ENCODE measurements at places on chromosomes 16 and 17. TPM values are rescaled to one million over a fixed set of nuclear protein-coding genes. Genes with fewer than 3 reads are reported as not detected.
A peak's percentile ranks its signal among the peaks of the same experiment; 100 is the strongest.

- no peak overlapping the region for H3K4me3 ChIP-seq
- peaks cover 11% of the 10 kb centered on the region for H3K4me1 ChIP-seq
- H3K27me3 ChIP-seq = no peaks in the 10 kb centered on the region
- DNase-seq = no peak
Measured at GRCh38 chr16:16014329-16015224, 65.2 kb downstream of the ABCC1 start.

GRCh38 chr16:69150146-69150865, 17.9 kb downstream of the UTP4 start:
- H3K27me3 ChIP-seq = no peaks in the 10 kb centered on the region
- peak; percentile 60 for DNase-seq
- H3K4me1 ChIP-seq = no peaks in the 10 kb centered on the region
- H3K36me3 ChIP-seq = peaks cover 45% of the 10 kb centered on the region
- no peak overlapping the region for H3K4me3 ChIP-seq

DNA sequence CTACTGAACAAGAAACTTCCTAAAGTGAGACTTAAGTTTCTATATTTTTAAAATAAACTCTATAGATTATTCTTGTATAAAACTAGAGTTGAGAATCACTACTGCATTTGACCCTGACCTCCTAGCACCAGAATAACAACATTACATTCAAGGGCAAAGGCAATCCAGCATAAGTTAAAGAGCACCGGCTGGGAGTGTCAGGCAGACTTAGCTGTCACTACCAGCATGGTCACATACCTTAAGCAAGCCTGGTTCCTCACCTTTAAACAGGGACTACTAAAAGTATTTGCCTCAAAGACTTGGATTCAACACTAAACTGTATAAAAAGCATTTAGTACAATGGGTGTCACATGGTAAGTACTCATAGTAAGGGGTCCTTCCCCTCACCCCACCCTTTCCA, 90.4 kb downstream of the SSH2 start:
- DNase-seq = no peak
- no peak overlapping the region for H3K4me3 ChIP-seq
- H3K27ac ChIP-seq = no peak overlapping the region
- H3K27me3 ChIP-seq = no peaks in the 10 kb centered on the region
- H3K4me1 ChIP-seq = no peaks in the 10 kb centered on the region
- H3K36me3 ChIP-seq = no peaks in the 10 kb centered on the region

- no peaks in the 10 kb centered on the region for H3K27me3 ChIP-seq
- H3K4me3 ChIP-seq = no peak overlapping the region
- DNase-seq = no peak
- no peaks in the 10 kb centered on the region for H3K36me3 ChIP-seq
Measured at GRCh38 chr16:62977876-62978275, 941.6 kb upstream of the CDH8 start.

DNA sequence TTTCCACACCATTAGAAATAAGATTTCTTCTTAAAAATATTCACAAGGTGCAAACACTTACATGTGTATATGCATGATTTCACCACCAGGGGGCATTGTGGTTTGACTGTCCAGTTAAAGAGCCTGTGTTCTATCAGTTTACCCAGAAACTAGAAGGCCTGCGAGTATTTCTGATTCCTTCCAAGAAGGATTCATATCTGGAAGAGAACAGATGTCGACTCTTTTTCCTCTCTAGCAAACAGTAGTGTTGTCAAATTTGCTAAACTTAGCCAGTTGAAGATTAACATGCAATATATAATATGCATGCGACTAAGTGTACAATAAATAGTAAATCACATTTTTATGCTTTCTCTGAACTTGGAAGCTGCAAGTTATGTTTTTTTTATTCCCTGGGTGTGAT, 404.1 kb downstream of the WWOX start:
- DNase-seq = peak; percentile 52
- no peak overlapping the region for H3K4me3 ChIP-seq
- H3K27ac ChIP-seq = no peak overlapping the region
- H3K27me3 ChIP-seq = no peaks in the 10 kb centered on the region

DNA sequence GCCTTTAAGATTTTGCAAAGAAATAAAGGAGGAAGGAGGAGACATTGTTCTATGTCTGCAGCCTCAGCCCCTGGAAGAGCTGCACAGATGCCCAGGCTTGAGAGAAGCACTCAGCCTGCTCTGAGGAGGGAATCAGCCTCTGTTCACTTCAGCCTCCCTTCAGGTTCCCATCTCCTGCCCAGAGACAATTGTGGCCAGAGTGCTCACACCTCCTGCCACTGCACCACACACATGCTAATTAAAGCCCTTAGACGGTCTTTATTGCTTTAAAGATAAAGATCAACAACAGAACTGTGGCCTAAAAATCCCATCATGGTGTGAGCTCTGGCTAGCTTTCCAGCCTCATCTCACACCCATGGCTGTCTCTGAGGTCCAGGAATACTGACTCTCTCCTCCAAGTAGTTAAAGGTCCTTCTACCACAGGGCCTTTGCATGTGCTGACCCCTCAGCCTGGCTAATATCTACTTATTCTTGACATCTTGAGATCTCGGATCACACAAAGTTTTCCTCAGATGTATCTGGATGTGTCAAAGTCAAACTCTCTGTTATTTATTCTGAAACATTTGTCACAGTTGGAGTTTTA, 33.8 kb downstream of the CHD9NB start:
- H3K4me3 ChIP-seq = no peak overlapping the region
- H3K36me3 ChIP-seq = no peaks in the 10 kb centered on the region
- H3K4me1 ChIP-seq = peaks cover under 1% of the 10 kb centered on the region
- H3K27ac ChIP-seq = no peak overlapping the region
- peaks cover 6% of the 10 kb centered on the region for H3K27me3 ChIP-seq

DNA sequence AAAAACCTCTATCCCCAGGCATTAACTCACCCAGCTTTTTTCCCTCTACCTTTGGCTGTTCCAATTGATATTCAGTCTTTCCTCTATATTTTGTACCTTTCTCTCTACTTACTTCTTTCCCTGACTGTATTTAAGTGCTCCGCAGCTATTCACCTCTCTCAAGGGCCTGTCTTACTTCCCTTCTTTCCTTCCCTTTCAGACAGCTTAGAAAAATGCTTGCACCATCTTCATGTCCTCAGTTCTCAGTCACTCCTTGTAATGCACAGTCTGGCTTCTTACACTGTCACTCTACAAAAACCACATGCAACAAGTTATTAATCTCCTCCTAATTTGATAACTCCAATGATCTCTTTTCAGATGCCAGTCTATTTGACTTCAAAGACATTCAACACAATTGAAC, 163.4 kb downstream of the PHKB start:
- H3K4me3 ChIP-seq = no peak overlapping the region
- H3K4me1 ChIP-seq = peaks cover 3% of the 10 kb centered on the region
- no peak overlapping the region for H3K27ac ChIP-seq

- peak; percentile 83 for DNase-seq
- no peaks in the 10 kb centered on the region for H3K27me3 ChIP-seq
- H3K4me3 ChIP-seq = peak overlapping the region; percentile 96
- peaks cover 59% of the 10 kb centered on the region for H3K4me1 ChIP-seq
- peak overlapping the region; percentile 98 for H3K27ac ChIP-seq
Measured at GRCh38 chr17:76268015-76268749, 3.0 kb downstream of the UBALD2 start.

- DNase-seq = no peak
- H3K4me3 ChIP-seq = no peak overlapping the region
- H3K4me1 ChIP-seq = no peaks in the 10 kb centered on the region
- no peaks in the 10 kb centered on the region for H3K27me3 ChIP-seq
- no peaks in the 10 kb centered on the region for H3K36me3 ChIP-seq
- H3K27ac ChIP-seq = no peak overlapping the region
Measured at GRCh38 chr16:89633064-89633631, 19.7 kb downstream of the DPEP1 start.

DNA sequence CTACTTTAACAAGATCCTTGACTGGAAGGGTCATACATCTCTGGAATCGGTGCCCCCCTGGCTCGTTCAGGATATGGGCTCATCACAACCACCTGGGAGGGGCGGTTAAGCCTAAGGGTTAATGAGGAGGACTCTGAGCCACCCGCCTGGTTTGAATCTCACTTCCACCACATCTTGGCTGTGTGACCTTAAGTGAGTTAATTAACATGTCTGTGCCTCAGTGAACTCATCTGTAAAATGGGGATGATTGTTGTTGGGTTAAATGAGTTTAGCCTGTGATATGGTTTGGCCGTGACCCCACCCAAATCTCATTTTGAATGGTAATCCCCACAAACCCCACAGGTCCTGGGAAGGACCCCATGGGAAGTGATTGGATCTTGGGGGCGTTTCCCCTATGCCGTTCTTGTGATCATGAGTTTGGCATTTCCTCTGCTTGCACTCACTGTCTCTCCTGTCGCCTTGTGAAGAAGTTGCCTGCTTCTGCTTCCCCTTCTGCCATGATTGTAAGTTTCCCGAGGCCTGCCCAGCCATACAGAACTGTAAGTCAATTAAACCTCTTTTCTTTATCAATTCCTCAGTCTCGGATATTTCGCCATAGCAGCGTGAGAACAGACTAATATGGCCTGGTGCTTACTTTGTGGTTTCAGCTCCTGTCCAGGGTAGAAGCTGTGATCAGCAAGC, 214.0 kb upstream of the CIBAR2 start:
- DNase-seq = no peak
- no peak overlapping the region for H3K27ac ChIP-seq
- H3K36me3 ChIP-seq = no peaks in the 10 kb centered on the region

- peaks cover 5% of the 10 kb centered on the region for H3K4me1 ChIP-seq
- peaks cover 3% of the 10 kb centered on the region for H3K27me3 ChIP-seq
- no peak overlapping the region for H3K4me3 ChIP-seq
- DNase-seq = no peak
Measured at GRCh38 chr17:13569398-13570123, 32.2 kb downstream of the HS3ST3A1 start.

DNA sequence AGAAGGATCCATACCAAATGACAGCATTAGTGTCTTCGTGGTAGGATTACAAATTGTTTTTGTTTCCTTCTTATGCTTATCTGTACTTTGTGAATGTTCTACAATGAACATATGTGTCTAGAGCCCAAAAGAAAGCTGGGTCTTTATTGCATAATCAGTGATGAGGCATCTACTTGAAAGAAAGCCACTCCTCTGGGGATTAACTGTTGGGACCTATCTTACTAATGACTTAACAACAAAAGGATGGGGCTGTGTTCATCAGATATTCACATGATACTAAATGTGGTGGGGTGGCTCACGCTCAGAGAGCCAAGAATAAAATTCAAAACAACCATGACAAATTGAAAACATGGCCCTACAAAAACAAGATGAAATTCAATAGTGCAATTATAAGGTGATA, 160.2 kb downstream of the RGS9 start:
- H3K4me3 ChIP-seq = no peak overlapping the region
- DNase-seq = no peak
- H3K27ac ChIP-seq = no peak overlapping the region
- H3K36me3 ChIP-seq = no peaks in the 10 kb centered on the region
- H3K4me1 ChIP-seq = no peaks in the 10 kb centered on the region
- H3K27me3 ChIP-seq = peaks cover 15% of the 10 kb centered on the region

DNA sequence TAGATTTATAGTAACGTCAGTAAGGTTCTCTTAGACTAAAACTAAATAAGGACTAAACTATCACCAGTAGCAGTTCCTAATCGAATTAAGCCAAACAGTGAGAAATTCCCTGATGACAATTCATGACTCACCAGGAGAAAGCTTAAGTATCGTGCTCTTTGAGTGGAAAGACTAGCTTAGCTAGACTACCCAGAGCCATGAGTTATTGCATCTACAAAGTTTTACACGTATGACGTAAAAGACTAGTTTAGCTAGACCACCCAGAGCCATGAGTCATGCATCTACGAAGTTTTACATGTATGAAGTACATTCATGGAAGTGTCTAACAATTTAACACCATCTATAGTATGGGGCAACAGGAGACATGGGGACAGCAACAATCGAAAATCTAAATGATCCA, 36.6 kb downstream of the UBE2G1 start:
- no peak overlapping the region for H3K4me3 ChIP-seq
- DNase-seq = no peak
- peaks cover 41% of the 10 kb centered on the region for H3K36me3 ChIP-seq
- H3K27ac ChIP-seq = no peak overlapping the region
- peaks cover 28% of the 10 kb centered on the region for H3K4me1 ChIP-seq

DNA sequence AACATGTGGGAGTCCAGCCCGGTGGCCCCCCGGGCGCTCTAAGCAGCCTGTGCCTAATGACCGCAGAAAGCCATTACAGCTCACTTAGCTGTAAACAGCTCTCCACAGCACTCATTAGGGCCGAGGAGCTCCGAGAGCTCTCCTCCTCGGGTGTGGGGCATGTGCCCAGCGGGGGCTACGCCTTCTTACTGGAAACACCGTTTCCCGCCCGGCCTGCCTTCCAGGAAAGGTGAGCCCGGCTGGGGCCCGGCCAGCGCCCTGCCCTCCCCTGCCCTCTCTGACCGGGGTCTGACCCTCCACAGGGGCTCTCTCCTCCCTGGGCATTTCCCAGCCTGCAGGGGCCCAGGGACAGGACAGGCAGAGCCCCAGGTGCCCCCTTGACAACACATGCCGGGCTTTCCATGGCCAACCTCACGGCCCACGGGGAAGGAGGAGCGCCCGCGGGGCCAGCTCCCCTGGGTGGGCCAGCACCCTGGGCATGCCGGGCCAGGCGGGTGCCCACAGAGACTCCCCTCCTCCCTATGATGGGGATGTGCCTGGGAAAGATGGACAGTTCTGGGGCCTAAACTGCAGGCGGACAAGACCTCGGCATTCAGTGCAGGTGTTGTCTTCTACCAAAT, 72.6 kb downstream of the SDK2 start:
- H3K4me1 ChIP-seq = peaks cover 11% of the 10 kb centered on the region
- H3K27ac ChIP-seq = no peak overlapping the region
- H3K27me3 ChIP-seq = no peaks in the 10 kb centered on the region
- DNase-seq = no peak
- no peaks in the 10 kb centered on the region for H3K36me3 ChIP-seq

DNA sequence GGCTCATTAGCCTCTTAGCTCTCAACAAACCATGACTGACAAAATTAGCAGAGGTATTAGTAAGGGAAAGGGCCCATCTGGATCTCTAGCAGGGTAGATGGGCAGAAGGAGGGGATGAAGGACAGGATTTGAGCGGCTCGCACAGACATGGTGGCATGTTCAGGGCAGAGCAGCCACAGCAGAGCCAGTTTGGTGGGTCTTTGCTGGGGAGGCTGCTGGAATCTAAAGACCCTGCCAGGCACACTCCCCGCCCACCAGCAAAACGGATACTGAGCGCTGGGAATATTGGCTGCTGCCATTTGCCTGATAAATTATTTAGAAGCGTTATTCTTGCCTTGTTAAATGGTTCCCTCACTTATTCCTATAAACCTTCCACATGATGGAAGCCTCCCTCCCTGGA, 20.7 kb upstream of the NAT9 start:
- no peak for DNase-seq
- peaks cover 60% of the 10 kb centered on the region for H3K36me3 ChIP-seq
- H3K27me3 ChIP-seq = no peaks in the 10 kb centered on the region
- peaks cover 2% of the 10 kb centered on the region for H3K4me1 ChIP-seq

Gene MAFG
- 36.5 TPM for total RNA-seq

Gene SHPK
- 10.4 TPM for total RNA-seq

Gene UMOD
- total RNA-seq = not detected

Gene JPH3
- total RNA-seq = not detected

Gene TMIGD1
- total RNA-seq = not detected

Gene SKAP1
- 133 TPM for total RNA-seq

Gene C16orf92
- not detected for total RNA-seq

Gene CCL16
- not detected for total RNA-seq

Gene PRSS33
- not detected for total RNA-seq

Gene RPH3AL
- 2.8 TPM for total RNA-seq

Gene P2RX5
- total RNA-seq = 31.1 TPM

Gene SMIM36
- total RNA-seq = not detected

Gene HSD17B2
- total RNA-seq = not detected

Gene PPP1R9B
- 137 TPM for total RNA-seq

Gene C16orf95
- 9.6 TPM for total RNA-seq

All from activated CD4-positive, alpha-beta memory T cell treated with anti-CD3 and anti-CD28 coated beads, Interleukin-2, amount 10 ng/mL, durations not matched to agents 7 days and 5 days (primary cell).